ENCODE measurements at places on chromosomes 7 and 10.

- no peak for DNase-seq
These were observed 276.3 kb downstream of the GALNT17 start for GRCh38 chr7:71408271-71408670.

DNA sequence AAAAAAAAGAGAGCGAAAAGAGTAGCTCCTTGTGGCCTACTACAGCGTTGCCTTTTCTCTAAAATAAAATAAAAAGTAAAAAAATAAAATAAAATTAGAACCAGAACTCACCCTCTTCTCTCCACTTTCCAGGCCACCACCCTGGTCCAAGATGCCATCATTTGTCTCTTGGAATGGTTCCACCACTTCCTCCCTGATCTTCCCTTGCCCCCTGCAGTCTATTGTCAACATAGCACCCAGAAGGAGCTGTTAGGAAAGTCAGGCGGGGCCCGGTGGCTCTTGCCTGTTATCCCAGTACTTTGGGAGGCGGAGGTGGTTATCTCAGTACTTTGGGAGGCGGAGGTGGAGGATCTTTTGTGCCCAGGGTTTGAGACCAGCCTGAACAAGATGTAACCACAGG is 7.6 kb upstream of the GRID2IP start:
- DNase-seq = no peak

GRCh38 chr10:116215651-116216050 is 57.4 kb downstream of the GFRA1 start:
- DNase-seq = no peak

- no peak for DNase-seq
These were observed 182.2 kb downstream of the PLXDC2 start for GRCh38 chr10:19998482-19998881.

DNA sequence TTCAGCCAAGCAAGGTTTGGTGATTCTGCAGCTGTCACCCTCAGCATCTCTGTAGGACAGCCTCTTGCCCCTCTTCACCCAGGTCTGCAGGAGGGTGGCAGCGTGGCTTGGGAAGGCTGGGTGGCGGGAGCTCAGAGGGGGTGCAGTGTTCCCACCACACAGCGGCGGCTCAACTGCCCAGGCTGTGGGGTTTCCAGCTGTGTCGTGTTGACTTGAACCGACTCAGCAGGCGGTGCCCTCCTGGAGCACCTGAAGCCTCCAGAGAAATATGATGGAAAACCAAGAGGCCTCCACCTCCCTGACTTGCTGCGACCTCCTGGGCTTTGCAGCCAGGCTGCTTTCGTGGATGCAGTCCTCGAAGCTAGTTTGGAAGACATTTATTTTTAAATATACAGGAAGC is 68.0 kb upstream of the KLF6 start:
- no peak for DNase-seq

- DNase-seq = no peak
These were observed 54.6 kb downstream of the ZNF783 start for GRCh38 chr7:149316606-149317005.

DNA sequence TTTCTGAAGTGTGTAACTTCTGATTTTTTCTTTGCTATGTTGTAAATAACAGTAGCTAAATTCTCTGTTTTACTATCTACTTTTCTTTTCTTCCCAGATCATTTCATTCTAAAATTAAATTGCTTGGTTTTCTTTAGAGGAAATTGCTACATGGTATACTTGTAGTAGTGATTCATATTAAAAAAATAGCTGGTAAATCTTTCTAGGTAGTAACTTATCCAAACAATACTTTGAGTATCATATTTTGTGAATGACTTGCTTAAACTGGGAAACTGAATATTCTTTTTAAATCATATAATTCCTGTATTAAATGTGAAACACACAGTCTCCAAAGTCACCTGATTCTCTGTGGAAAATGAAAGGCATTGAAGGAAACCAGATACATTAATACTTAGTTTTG is 85.5 kb downstream of the ZNRF2 start:
- DNase-seq = no peak

DNA sequence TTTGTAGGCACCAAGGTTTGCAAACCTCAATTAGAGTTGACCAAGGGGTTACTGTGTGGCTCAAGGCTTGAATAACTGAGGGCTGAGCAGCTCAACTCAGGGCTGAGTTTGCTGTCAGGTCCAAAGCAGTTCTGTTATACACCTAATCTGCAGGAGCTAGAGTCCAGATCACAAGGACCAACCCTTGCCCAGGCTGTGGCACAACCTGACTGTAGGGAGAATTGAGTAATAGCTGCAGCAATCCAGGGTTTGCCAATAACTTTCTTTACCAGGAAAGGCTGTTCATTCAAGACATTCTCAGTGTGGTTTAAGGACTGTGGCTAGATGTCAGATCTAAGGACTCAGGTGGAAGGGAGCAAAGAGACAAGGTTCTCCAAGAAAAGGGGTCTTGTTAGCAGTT is 115.6 kb upstream of the IMMP2L start:
- no peak for DNase-seq

- DNase-seq = no peak
These were observed 626.0 kb upstream of the IGFBP3 start for GRCh38 chr7:46547044-46547443.

DNA sequence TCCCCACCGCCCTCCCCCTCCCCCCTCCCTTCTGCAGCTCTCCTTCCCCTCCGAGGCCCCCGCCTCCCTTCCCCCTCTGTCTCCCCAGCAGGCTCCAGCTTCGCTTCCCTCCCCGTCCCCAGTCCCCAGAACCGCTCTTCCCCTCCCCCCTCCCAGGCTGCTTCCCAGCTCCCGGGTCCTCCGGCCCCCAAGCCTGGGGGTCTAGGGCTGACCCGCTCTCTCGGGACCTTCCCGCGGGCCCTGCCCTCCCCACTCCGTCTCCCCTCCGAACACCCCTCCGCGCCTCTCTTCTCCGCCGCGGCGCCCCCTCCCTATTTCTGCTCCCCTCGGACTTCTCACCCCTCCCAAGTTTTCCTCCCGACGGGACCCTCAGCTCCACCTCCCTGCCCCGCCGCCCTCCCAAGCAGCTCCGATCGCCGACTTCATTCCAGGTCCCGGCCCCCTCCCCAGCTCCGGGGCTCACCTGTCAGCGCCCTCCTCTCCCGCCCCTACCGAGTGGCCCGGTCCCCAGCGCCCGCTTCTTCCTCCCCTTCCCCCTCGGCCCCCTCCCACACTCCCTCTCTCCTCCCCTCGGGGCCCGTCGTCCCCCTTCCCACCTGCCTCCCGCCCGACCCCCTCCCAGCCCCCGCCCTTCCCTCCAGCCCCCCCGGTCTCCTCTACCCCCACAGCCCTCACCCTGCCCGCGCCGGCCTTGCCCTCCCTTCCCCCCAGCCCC is 990 bp downstream of the ZNF467 start:
- no peak for DNase-seq

- no peak for DNase-seq
These were observed 8.0 kb downstream of the CDK13 start for GRCh38 chr7:39958038-39958437.

GRCh38 chr7:154178895-154179294 is 126.7 kb downstream of the DPP6 start:
- no peak for DNase-seq

GRCh38 chr7:151206914-151207313 is 3.4 kb downstream of the H2BK1 start:
- DNase-seq = no peak

DNA sequence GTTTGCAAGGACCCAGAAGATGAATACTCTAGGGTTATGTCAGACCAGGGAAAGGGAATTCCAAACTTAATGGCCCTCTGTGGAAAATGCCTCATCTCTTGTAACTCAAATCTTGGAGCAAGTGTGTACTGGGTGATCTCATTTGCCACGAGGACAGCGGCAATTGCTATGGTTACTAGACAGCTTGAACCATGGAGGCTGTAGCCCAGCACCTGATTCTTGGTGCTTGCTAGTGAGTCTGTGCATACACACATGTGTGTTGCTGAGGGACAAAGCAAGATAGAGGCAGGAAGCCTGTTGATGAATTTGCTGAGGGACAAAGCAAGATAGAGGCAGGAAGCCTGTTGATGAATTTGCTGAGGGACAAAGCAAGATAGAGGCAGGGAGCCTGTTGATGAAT is 58.6 kb upstream of the FEZF1 start:
- DNase-seq = no peak

DNA sequence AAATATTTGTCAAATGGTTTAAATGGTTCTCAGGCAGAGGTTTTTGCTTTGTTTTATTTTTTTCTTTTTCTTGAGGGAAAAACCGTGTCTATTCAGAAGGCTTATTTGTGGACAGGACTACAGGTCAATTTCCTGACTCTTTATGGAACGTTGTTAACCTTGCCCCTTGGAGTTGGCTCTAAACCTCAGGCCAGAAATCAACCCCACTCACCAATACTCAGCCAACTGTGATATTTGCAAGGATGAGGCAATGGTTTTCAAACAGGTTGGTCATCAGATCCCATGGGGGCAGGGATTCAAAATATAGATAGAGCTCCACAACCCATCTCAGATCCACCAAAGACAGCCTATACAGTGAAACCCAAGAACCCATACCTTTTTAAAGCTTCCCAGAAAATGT is 10.2 kb downstream of the PDLIM1 start:
- DNase-seq = no peak

DNA sequence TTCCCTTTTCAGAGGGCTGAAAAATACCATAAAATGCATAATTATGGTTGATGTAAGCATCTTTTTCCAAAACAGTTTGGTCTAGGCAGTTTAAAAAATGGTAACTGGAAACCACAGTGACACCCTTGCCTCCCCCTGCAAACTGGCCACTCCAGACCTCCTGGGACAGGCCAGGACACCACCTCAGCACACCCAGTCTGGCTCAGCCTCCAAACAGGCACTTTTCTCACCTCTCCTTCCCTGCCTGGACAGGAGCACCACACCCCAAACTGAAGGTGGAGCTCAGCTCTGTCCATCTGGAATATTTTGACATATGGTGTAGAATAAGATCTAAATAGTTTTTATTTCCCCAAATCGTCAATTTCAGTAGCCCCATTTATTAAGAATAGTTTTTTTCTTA is 78.5 kb downstream of the CDK14 start:
- DNase-seq = no peak

GRCh38 chr7:74025146-74025545 is 2.8 kb upstream of the ELN start:
- DNase-seq = no peak

DNA sequence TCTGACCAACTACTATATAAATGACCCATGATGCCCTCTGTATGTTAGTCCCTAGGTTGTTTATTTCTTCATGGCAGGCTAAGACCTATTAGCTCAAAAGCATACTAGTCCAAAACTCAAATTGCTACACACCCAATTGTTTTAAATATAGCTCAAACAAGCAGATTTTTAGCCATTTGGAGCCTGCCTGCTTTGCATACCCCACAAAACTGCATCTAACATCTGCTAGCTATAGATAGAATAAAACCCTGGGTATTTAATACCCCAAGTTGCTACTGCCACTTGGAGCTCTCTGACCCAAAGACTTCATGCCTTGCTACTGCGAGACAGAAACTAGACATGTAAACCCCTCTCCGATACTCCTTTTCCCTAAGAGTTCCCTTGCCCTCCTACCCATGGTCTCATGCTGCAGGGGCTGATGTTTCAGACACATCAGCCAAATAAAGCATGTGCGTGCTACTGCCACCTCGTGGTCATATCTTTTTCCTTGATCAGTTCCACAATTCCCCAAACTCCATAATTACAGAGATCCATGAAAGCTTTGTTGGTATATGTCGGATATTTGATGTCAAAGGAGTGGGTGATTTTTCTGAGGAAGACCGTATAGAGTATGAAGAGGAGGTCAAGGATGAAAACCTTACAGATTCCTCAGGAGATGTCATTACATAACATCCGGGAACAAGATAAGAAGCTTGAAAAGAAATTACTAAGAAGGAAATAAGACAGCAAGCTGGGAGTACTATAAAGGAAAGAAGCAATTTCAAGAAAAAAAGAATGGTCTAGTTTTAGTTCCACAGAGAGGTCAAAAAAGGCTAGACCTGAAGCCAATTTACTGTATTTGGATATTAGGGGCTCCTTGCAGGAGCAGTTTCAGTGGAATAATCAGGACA is 386.6 kb downstream of the SH2D4B start:
- DNase-seq = no peak

DNA sequence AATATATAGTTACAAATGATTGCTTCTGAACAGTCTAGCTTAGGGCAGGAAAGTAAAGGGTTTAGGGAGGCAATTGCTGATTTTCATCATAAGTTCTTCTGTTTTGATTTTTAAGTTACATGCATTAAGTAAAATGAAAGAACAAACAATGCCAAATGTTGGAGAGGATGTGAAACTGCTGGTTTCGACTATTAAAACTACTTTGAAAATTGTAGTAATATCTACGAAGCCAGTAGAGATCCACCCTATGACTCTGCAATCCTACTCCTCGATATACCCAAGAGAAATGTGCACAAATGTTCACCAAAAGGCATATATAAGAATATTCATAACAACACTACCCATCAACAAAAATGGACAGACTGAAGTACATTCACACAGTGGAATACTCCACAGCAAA is 24.3 kb downstream of the PDZD8 start:
- DNase-seq = no peak

- no peak for DNase-seq
These were observed 441.1 kb downstream of the RPS24 start for GRCh38 chr10:78474743-78475142.

DNA sequence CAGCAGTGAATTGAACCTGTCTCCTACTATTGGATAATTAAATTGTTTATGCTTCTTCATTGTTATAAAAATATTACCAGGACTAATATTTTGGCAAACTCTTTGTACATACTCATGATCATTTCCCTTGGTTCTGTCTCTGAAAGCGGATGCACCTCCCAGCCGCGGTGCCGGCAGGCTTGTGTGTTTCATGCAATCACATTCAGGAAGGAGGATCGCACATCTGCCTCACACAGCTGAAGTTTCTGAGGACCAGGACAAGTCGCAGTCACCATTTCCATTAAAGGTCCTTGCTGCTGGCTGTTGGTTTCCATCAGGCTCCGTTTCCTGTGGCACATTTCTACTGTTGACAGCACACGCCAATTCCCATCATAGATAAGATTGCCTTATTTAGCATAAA is 117.8 kb upstream of the SHH start:
- no peak for DNase-seq

DNA sequence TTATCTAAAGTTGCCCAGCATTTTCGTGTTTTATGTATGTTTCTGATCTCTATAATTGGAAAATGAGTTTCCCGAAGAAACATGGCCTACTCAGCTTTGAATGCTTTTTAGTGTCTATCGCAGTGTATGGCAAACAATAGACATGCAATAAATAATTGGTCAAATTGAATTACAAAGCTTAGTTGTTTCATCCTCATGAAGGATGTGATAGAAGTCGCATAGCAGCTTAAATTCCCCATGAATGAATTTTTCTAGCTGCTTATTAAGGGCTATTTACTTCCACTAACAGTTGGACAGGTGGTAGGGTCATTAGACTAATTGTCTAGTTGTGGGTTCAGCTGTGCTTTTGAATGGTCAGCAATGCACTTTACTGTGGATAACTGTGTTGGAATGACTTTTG is 467.3 kb upstream of the MBL2 start:
- no peak for DNase-seq

- DNase-seq = no peak
These were observed 67.9 kb downstream of the PPP1R9A start for GRCh38 chr7:94975336-94975735.

GRCh38 chr10:112728118-112728883 is 221.7 kb upstream of the TCF7L2 start:
- DNase-seq = no peak

- no peak for DNase-seq
These were observed 5.1 kb downstream of the LMOD2 start for GRCh38 chr7:123660514-123661354.

Measured in stimulated activated CD8-positive, alpha-beta memory T cell treated with anti-CD3 and anti-CD28 coated beads, Interleukin-15, amount 100 ng/mL, for 4 hours (primary cell).